ENCODE measurements at places on chromosomes 2 and 18. TPM values are rescaled to one million over a fixed set of nuclear protein-coding genes. Genes with fewer than 3 reads are reported as not detected.

Gene ASXL3
- not detected for total RNA-seq

Gene MOB1A
- total RNA-seq: 159 TPM

Gene CNTNAP5
- not detected for total RNA-seq

Gene LRRTM1
- not detected for total RNA-seq

Gene PPP4R3B
- 62.4 TPM for total RNA-seq

Gene TSPYL6
- total RNA-seq: not detected

Gene FIGN
- not detected for total RNA-seq

Gene DOK6
- total RNA-seq: not detected

Gene LIPG
- total RNA-seq: 0.50 TPM

Gene CARF
- 6.6 TPM for total RNA-seq

Gene KCNJ13
- total RNA-seq: not detected

Gene KATNAL2
- total RNA-seq: 0.69 TPM

Gene KIF1A
- total RNA-seq: 3.8 TPM

- H3K4me3 ChIP-seq: no peak overlapping the region
- H3K4me1 ChIP-seq: no peaks in the 10 kb centered on the region
- H3K36me3 ChIP-seq: no peaks in the 10 kb centered on the region
- H3K27ac ChIP-seq: no peak overlapping the region
- DNase-seq: no peak
- no peaks in the 10 kb centered on the region for H3K27me3 ChIP-seq
Measured at GRCh38 chr2:184834699-184835397, 236.5 kb downstream of the ZNF804A start.

- DNase-seq: no peak
- H3K4me1 ChIP-seq: peaks cover 9% of the 10 kb centered on the region
- H3K36me3 ChIP-seq: no peaks in the 10 kb centered on the region
- no peak overlapping the region for H3K27ac ChIP-seq
- no peak overlapping the region for H3K4me3 ChIP-seq
- H3K27me3 ChIP-seq: peaks cover 38% of the 10 kb centered on the region
Measured at GRCh38 chr2:102508863-102509262, 35.8 kb downstream of the SLC9A4 start.

DNA sequence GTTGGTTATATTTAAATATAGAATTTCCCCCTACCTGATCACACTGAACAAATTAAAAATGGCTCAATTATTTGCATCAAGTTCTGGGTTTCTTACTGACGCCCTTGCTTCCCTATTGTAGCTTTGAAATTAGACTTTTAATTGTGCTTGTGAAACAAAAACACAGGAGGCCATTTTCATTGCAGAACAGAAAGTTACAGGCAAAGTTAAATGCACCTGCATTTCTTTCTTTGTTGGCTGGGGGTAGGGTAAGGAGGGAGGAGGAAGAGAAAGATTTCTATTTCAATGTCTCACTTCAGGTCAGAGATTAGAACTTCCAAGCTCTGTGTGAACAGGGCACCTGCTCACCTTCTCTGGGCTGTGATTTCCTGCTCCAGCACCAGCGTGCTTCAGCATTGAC, 199.6 kb downstream of the BCL11A start:
- no peak for DNase-seq
- no peak overlapping the region for H3K4me3 ChIP-seq
- H3K4me1 ChIP-seq: peaks cover 2% of the 10 kb centered on the region
- H3K27ac ChIP-seq: no peak overlapping the region
- peaks cover 3% of the 10 kb centered on the region for H3K27me3 ChIP-seq

DNA sequence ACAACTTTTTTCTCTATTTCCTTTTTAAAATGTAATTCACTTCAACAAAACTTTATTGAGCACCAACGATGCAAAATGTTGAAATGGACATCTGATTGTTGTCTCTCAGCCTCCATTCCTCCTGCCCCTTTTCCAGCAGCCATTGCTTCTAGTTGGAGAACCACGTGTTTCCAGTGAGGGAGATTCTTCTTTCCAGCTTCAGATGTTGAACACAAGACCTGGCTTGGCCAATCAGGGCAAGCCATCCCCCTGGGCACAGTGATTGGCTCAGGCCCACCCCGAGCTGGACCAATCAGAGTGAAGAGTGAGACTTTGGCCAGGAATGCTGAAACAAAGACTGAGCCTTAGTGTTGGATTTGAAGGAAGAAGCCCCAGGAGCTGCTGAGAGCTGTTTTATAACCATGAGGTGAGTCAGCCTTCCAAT, 59.0 kb downstream of the E2F6 start:
- H3K4me1 ChIP-seq: no peaks in the 10 kb centered on the region
- H3K4me3 ChIP-seq: no peak overlapping the region
- no peaks in the 10 kb centered on the region for H3K36me3 ChIP-seq
- H3K27ac ChIP-seq: no peak overlapping the region
- no peak for DNase-seq
- H3K27me3 ChIP-seq: no peaks in the 10 kb centered on the region

- no peak for DNase-seq
- no peak overlapping the region for H3K27ac ChIP-seq
- no peak overlapping the region for H3K4me3 ChIP-seq
- no peaks in the 10 kb centered on the region for H3K27me3 ChIP-seq
- no peaks in the 10 kb centered on the region for H3K36me3 ChIP-seq
- peaks cover 16% of the 10 kb centered on the region for H3K4me1 ChIP-seq
Measured at GRCh38 chr2:215171796-215172195, 33.4 kb upstream of the ABCA12 start.

GRCh38 chr2:207221731-207222130, 56.0 kb upstream of the KLF7 start:
- peaks cover 3% of the 10 kb centered on the region for H3K27me3 ChIP-seq
- no peak overlapping the region for H3K27ac ChIP-seq
- DNase-seq: no peak
- H3K4me3 ChIP-seq: no peak overlapping the region
- peaks cover 48% of the 10 kb centered on the region for H3K4me1 ChIP-seq

DNA sequence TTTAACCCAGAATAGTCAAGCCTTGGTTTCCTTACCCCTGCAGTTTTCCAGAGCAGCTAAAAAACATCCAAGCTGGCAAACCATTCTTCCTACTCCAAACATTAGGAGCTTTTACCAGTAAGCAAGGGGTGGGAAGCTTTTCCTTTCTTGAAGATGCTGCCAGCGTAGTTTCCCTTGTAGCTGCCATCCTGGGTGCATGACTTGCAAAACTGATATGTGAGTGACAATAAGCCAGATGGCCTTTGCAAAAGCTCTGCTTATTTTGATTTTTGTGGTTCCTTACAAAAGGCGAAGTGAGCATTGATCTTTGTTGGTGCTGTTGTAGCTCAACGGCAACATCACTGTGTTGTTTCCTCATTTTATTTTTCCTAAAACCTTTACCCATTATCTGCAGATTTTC, 138.8 kb downstream of the WDSUB1 start:
- no peaks in the 10 kb centered on the region for H3K4me1 ChIP-seq
- no peak overlapping the region for H3K27ac ChIP-seq
- peaks cover 4% of the 10 kb centered on the region for H3K27me3 ChIP-seq
- H3K36me3 ChIP-seq: no peaks in the 10 kb centered on the region
- H3K4me3 ChIP-seq: no peak overlapping the region

DNA sequence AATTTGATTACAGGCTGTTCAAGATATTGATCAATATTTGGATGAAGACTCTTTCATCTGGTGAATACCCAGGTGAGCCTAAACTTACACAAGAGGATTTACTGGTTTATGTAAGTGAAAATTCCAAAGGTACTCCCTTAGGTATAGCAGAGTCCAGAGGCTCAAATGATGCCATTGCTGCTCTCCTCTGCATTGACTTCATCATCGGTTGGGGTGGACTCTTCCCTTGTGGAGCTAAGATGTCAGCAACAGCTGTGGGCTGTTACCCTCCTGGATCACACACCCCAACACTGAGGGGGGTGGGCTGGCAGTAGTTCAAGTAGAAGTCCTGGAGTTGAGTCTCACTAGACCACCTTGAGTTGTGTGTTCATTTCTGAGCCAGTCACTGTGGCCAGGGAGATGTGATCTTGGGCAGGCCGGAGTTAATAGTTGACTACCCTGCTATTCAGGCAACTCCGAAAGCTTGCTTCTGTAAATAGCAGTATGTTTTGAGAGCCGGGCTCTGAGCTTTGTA, 236.9 kb downstream of the PTPRM start:
- no peaks in the 10 kb centered on the region for H3K36me3 ChIP-seq
- DNase-seq: no peak
- H3K27me3 ChIP-seq: no peaks in the 10 kb centered on the region
- no peak overlapping the region for H3K27ac ChIP-seq

DNA sequence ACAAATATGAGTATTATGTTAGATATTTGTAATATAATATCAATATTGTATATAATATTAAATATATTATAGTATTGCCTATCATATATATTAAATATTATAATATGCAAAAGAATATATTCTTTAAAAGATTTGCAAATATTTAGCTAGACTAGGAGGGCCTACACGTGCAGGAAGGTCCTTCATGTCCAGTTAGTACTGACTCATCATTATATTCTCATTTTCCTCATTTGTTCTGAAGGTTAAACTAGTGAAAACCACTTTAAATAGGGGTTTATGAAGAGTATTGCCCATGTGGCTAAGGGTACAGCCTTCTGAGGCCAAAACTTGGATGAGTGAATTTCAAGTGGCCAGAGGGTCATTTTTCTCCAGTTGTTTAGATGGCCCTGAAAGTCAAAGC, 293.0 kb upstream of the VRK2 start:
- DNase-seq: no peak
- no peak overlapping the region for H3K4me3 ChIP-seq
- no peaks in the 10 kb centered on the region for H3K27me3 ChIP-seq
- H3K36me3 ChIP-seq: no peaks in the 10 kb centered on the region

DNA sequence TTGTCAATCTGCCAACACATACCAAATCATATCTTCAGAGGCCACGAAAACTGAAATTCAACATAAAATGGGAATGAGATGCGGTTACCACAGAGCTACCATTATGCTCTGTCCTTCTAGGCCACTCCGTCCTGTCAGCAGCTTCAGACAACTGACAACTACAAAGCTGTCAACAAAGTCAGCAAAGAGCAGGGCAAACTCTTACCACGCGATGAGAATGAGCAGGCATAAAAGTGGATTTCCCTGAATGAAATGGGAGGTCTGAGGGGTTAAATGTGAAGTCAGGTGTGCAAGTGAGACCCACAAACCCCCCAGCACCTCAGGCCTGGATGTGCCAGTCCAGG, 130.1 kb downstream of the LNPK start:
- H3K36me3 ChIP-seq: no peaks in the 10 kb centered on the region
- peaks cover 13% of the 10 kb centered on the region for H3K27me3 ChIP-seq
- H3K27ac ChIP-seq: no peak overlapping the region
- H3K4me3 ChIP-seq: no peak overlapping the region
- no peak for DNase-seq

- no peaks in the 10 kb centered on the region for H3K36me3 ChIP-seq
- H3K27ac ChIP-seq: peak overlapping the region; percentile 58
- H3K4me1 ChIP-seq: peaks cover 30% of the 10 kb centered on the region
- H3K4me3 ChIP-seq: peak overlapping the region; percentile 3
- peaks cover 61% of the 10 kb centered on the region for H3K27me3 ChIP-seq
- no peak for DNase-seq
Measured at GRCh38 chr2:37375741-37376288, 31.4 kb downstream of the QPCT start.

DNA sequence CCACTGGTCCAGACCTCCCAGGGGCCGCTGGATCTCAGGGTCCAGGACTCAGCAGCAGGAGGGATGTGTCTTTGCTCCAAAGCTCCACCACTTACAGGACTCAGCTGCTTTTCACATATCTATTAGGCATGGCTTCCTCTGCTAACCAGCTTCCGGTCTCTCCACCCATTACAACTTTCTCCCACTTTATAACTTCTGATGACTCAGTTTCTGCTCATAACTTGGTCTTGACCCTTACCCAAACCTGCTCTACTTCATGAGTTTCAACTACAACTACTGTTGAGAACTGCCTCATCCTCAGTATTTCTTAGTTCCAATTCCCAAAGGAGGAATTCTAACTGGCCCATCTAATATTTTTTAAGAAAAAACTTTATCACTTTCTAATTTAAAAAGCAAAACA, 17.2 kb downstream of the SULT1C2 start:
- DNase-seq: no peak
- H3K36me3 ChIP-seq: no peaks in the 10 kb centered on the region
- H3K4me1 ChIP-seq: no peaks in the 10 kb centered on the region
- peaks cover 6% of the 10 kb centered on the region for H3K27me3 ChIP-seq

GRCh38 chr2:201235860-201236811, 24.2 kb upstream of the CASP8 start:
- peak overlapping the region; percentile 98 for H3K4me3 ChIP-seq
- peak; percentile 56 for DNase-seq
- peaks cover 55% of the 10 kb centered on the region for H3K4me1 ChIP-seq
